Right atrium auricular region (tissue), 2 donors: ENCODE measurements at places on chromosomes 13 and 19. TPM values are rescaled to one million over a fixed set of nuclear protein-coding genes. Genes with fewer than 3 reads are reported as not detected.

The PDX1 gene
- not detected for total RNA-seq

The TLE6 gene
- total RNA-seq, result 2.1 TPM

The ARHGAP45 gene
- 5.2 TPM for total RNA-seq

The ELSPBP1 gene
- not detected for total RNA-seq

The ADGRE3 gene
- total RNA-seq, result not detected

The ZNF221 gene
- 4.1 TPM for total RNA-seq

The ZNF468 gene
- total RNA-seq, result 13.8 TPM

The LILRA1 gene
- not detected for total RNA-seq

The CNN1 gene
- total RNA-seq, result 93.3 TPM

The VAV1 gene
- total RNA-seq, result 0.52 TPM

The CHMP2A gene
- 109 TPM for total RNA-seq

The C19orf44 gene
- 2.3 TPM for total RNA-seq

The DCLK1 gene
- total RNA-seq, result 10.1 TPM

The CATSPERD gene
- not detected for total RNA-seq

The MEIOSIN gene
- total RNA-seq, result 0.90 TPM

The IGFL2 gene
- total RNA-seq, result 1.8 TPM

The PSPN gene
- 0.82 TPM for total RNA-seq

The GARIN5A gene
- 2.3 TPM for total RNA-seq

The DAZAP1 gene
- total RNA-seq, result 32.6 TPM

The VWA8 gene
- total RNA-seq, result 32.8 TPM

The CEACAM16 gene
- not detected for total RNA-seq

The FUT2 gene
- total RNA-seq, result not detected

The GNA15 gene
- total RNA-seq, result 0.74 TPM

The PLK5 gene
- not detected for total RNA-seq

The ING1 gene
- 8.2 TPM for total RNA-seq

The CYP2A7 gene
- total RNA-seq, result not detected

The GRIN2D gene
- total RNA-seq, result 0.31 TPM

The SPRED3 gene
- total RNA-seq, result 0.67 TPM

The WASF3 gene
- total RNA-seq, result 14.4 TPM

The RASGRP4 gene
- 1.1 TPM for total RNA-seq

The CERS1 gene
- total RNA-seq, result 1.6 TPM

The ZNF283 gene
- 4.5 TPM for total RNA-seq

The SHC2 gene
- 26.8 TPM for total RNA-seq

The PGLYRP1 gene
- total RNA-seq, result not detected

The YJU2 gene
- total RNA-seq, result 9.1 TPM

The PPP6R1 gene
- 28.7 TPM for total RNA-seq
